ENCODE measurements at places on chromosomes 1 and 21. TPM values are rescaled to one million over a fixed set of nuclear protein-coding genes. Genes with fewer than 3 reads are reported as not detected.
A peak's percentile ranks its signal among the peaks of the same experiment; 100 is the strongest.

The GSTM1 gene
- polyA plus RNA-seq, result 97.9 TPM

- DNase-seq, result no peak
Measured at GRCh38 chr1:67761730-67762129, 71.5 kb downstream of the GNG12 start.

The RGS13 gene
- 4.7 TPM for polyA plus RNA-seq

DNA sequence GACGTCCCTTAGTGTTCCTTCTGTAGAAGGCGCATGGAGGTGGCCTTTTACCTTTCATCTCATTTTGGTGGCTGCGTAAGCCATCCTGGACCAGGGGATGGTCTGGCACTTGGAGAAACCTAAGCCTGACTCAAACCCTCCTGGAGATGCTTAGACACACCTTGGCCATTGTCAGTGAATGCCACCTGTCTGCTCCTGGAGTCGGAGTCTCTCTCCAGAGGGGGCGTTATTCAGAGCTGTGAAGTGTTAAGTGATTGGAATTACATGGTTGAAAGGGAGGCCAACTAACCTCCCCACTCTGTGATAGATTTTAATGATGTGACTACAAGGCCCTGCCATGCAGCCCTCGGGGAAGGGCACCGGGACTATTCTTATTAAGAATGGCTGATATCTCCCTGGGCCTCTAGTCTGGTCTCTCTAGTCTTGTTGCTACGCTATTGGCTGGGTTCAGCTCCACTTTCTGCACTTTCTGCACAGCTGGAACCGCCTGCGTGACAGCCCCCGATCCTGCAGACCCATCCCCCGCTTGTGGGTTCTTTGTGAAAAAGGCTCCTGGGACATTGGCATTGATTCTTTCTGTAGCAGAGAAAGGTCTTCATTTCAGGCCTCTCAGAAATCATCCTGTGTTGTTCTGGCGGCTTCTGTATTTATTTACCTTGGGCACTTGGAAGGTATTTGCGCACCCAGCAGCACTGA, 4.2 kb downstream of the RASSF5 start:
- no peak for DNase-seq

DNA sequence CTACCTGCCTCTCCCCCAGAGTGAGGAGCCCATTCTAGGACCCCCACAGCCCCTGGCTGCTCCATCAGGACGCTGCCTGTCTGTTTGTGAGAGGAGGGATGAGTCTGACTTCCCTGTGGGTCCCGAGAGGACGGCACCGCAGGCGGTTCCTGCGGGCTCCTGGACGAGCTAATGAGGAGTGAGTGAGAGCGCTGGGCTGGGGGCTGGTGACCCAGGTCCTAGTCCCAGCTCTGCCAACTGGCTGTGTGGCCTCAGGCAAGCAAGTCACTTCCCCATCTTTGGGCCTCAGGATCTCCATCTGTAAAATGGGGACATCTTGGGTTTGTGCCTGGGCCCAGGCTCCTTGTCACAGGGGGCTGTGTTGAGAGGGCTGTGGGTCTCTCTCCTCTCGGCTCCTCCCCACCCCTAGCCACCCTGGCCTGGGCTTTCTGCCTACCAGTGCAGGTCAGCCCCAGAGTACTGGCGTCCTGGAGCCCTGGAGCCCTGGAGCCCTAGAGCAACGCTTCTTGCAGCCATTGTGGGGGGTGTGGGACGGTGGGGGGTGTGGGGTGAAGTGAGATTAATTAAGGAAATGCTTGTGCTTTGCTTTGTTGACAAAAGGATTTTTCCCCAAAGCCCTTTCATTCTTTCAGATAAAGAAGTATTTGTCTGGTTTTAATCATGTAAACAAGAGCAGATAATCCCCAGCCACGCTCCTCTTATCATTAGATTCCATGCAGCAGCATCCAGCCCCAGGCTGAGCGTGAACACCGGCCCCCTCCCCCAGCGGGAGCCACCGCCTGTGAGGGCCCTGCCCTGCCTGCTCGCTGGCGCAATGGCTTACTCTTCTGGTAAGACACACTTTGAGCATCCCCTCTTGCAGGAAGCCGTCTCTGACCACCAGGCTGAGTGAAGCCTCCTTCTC, 26.8 kb downstream of the SLC1A7 start:
- DNase-seq, result no peak

DNA sequence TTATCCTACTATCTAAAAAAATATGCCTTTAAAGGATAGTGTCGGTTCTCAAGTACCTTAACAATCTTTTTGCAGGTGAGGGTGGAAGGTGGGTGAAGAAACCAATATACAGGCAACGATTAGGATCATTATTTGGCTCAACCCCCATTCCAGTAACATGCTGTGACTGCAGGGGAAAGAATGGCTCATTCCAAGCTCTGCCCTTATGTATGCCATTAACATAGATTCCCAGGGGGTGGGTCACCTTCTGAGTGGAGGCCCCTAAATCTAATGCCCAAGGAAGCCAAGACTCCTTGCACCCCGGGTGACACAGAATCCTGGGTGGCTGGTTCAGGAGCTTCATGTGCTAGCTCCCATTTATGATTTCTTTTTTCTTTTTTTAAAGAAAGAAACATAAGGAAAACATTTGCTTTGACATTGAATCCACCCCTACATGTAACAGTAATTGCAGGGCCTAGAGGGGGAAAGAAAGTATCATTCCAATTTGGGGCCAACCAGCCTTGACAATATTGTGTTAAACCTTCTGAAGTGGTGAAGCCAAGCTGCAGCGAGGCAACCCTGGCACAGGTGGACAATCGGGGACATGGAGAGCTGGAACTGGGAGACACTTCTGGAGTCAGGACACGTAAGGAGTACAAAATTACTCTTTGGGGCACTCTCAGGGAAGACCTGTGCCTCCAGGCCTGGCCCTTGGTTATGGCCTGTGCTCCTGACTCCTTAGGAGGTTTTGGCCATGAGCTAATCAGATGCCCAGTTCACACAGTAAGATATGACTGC, 200.3 kb downstream of the PBX1 start:
- DNase-seq, result no peak

The RAB4A gene
- 63.3 TPM for polyA plus RNA-seq

DNA sequence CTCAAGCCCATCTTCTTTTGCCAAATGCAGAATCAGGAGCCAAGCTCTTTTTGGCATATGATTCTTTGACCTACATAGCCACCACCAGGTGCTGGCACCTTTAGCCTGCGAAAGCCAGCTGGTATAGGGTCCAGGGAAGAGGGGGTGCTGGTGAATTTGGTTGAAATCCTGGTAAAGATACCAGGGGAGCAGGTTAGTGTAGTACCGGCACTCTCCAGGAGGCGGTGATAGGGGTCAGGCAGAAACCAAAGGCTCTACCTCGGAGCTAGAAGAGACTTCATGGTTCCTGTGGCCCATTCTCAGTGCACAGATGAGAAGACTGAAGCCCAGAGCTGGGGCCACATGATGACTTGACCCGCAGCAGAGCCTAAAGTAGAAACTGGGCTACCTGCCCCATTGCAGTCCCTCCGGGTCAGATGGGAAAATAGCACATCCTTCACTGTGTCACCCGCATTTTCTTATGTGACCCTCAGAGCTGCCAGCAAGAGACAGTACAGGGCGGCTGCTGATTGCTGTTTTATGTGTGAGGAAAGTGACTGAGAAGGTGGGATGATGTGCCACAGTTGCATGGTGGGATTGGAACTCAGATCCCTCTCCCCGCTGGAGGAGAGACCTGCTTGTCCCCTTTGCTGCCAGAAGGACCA, 36.0 kb upstream of the IL19 start:
- no peak for DNase-seq

- DNase-seq, result peak; percentile 65
Measured at GRCh38 chr1:159798893-159799292, 3.3 kb upstream of the FCRL6 start.

The AADACL4 gene
- 0.15 TPM for polyA plus RNA-seq

GRCh38 chr1:21702780-21703179, 33.6 kb upstream of the RAP1GAP start:
- no peak for DNase-seq

GRCh38 chr1:2198571-2198970, 4.0 kb upstream of the FAAP20 start:
- no peak for DNase-seq

GRCh38 chr1:23466423-23466989, 17.5 kb downstream of the ASAP3 start:
- no peak for DNase-seq

DNA sequence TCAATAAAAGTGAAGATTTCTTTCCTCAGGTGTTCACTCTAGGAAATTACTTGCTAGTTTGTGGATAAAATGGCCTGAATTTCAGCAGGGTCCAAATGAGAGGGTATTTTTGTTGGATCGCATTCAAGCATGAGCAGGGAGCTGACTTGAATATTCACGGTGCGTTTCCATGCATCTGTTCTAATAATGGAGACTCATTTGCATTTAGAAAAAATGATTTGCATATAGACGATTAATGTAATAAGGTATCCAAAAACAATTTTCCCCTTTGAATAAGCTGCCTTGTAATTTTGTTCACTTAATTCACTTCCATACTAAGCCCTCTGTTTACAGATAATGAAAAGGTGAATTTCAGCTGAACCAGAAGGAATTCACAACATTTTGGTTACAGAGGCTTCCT, 130.9 kb upstream of the AJAP1 start:
- no peak for DNase-seq

The MYBPH gene
- 0.09 TPM for polyA plus RNA-seq

- no peak for DNase-seq
Measured at GRCh38 chr1:24702511-24703293, 42.5 kb upstream of the CLIC4 start.

The UBASH3A gene
- polyA plus RNA-seq, result 0.13 TPM

DNA sequence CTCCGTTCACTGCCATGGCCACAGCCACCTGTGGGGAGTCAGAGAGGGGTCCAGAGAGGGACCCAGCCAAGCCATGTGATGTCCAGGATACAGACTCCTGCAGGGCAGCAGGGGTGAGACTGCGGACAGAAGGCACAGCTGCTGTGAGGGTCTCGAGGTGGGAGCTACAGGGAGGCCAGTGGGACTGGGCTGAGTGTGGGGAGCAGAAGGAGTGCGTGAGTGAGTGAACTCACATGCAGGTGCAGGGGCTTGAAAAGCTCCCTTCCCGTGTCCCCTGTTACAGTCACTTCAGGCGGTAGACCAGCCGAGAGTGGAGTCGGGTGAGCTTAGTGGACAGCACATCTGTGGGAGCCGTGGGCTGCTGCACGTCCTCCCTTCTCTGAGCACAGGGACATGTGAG, 42.4 kb downstream of the S100B start:
- no peak for DNase-seq

The NENF gene
- 45.8 TPM for polyA plus RNA-seq

The APOBEC4 gene
- polyA plus RNA-seq, result 0.87 TPM

The MRPL55 gene
- 30.3 TPM for polyA plus RNA-seq

The FCRL5 gene
- polyA plus RNA-seq, result 0.07 TPM

- no peak for DNase-seq
Measured at GRCh38 chr1:206890125-206891060, 6.8 kb upstream of the IL24 start.

DNA sequence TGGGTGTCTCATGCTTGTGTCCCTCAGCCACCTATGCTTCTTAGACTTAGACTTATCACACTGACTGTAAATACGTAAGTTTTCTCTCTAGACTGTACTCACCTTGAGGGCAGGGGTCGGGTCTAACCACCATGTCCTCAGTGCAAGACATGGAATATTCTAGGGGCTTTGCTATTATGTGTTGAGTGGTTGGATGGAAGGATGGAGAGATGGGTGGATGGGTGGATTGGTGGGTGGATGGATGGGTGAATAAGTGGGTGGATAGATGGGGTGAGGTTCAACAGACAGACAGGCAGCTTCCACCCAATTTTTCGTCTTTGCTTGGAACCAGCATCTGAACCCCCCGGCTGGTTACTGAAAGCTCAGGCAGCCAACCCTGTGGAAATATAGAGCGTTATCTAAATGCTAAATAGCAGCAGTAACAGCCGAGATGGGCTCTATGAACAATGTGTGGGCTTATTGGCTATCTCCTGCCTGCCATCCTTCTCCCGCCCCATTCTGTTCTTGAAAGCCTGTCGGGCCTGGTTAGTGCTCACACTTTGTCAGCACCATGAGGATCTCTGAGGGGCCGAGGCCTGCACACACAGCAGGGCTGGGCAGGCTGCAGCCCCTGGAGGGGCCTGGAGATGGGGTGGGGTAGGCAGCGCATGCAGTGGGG, 130.7 kb downstream of the ACTL8 start:
- no peak for DNase-seq

GRCh38 chr1:198014355-198014754, 97.2 kb downstream of the LHX9 start:
- no peak for DNase-seq

The DEGS1 gene
- polyA plus RNA-seq, result 59.2 TPM

GRCh38 chr1:185263780-185264179, 53.3 kb downstream of the IVNS1ABP start:
- DNase-seq, result no peak

DNA sequence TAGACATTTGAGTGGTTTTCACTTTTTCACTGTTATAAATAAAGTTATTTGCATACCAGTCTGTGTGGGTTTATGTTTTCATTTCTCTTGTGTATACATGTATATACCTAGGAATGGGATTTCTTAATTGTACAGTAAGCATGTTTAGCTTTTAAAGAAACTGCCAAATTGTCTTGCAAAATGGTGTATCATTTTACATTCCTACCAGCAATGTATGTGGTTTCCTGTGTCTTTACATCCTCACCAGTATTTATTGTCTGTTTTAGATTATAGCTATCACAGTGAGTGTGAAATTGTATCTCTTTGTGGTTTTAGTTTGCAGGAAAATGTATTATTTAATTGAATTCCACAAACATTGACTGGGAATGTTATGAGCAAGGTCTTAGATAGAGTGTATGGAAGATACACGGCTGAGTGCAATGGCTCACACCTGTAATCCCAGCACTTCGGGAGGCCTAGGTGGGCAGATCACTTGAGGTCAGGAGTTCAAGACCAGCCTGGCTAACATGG, 57.3 kb downstream of the MACF1 start:
- DNase-seq, result no peak

The PERM1 gene
- polyA plus RNA-seq, result 0.14 TPM

DNA sequence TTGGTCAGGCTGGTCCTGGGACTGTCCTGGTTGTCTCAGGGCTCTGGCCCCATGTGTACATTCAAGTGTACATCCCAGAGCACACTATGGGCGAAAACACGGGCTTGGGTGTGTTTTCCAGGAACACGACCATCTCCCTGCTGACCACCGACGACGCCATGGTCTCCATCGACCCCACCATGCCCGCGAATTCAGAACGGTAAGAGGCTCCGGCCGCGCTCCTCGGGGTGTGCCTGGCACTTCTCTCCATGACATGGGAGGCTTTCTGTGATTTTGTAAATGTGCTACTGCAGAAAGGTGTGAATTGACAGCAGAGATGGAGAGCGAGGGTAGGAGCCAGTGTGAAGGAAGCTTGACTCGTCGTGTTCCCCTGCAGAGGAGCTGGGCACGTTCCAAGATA, 34.4 kb downstream of the PDE9A start:
- no peak for DNase-seq

- no peak for DNase-seq
Measured at GRCh38 chr1:241598249-241598648, 41.9 kb downstream of the CHML start.

The CFHR3 gene
- 0.72 TPM for polyA plus RNA-seq

The MAEL gene
- polyA plus RNA-seq, result 0.23 TPM
